ENCODE measurements at places on chromosomes 2 and 18.

- DNase-seq = no peak
Observed at GRCh38 chr2:10989782-10990181, 78.0 kb downstream of the KCNF1 start.

DNA sequence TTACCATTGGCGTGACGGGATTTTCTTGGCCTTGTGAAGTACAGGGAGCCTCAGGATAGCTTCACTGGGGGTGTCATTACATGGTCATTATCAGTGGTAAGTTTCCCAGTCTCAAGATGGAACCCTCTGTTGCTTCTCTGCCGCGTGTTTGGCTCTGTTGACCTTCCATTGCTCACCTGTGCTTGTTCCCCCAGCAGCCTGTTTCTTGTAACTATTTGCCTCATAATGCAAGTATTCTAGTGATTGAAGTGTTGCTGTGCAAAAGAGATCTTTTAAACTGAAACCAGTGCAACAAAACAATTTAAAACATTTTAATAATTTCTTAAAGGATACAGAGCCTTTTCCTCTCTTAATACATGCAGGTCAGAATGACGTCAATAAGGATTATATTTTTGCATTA, 24.6 kb downstream of the PRKCE start:
- no peak for DNase-seq

GRCh38 chr18:13700153-13700552, 26.2 kb downstream of the FAM210A start:
- DNase-seq = no peak

DNA sequence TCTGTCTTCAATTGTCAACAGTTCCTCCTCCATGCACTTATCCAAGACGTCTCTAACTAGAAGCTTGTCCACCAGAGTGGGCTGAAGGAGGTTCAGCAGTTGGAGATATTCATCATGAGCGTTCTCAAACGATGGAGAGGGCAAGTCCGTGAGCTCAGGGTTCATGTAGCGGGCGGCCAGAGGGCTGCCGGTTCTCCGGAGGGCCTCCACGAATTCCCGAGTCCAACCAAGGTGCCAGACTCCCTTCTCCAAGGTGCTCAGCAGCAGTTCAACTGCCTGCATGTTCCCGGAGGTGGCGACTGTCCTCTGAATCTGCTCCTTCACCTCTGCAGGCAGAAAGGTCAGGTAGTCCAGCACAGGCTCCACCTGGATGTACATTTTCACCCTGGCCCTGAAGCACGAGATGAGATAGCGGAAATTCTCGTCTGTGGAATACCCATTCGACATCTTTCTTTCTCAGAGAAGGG, 590 bp downstream of the IFIH1 start:
- DNase-seq = no peak

DNA sequence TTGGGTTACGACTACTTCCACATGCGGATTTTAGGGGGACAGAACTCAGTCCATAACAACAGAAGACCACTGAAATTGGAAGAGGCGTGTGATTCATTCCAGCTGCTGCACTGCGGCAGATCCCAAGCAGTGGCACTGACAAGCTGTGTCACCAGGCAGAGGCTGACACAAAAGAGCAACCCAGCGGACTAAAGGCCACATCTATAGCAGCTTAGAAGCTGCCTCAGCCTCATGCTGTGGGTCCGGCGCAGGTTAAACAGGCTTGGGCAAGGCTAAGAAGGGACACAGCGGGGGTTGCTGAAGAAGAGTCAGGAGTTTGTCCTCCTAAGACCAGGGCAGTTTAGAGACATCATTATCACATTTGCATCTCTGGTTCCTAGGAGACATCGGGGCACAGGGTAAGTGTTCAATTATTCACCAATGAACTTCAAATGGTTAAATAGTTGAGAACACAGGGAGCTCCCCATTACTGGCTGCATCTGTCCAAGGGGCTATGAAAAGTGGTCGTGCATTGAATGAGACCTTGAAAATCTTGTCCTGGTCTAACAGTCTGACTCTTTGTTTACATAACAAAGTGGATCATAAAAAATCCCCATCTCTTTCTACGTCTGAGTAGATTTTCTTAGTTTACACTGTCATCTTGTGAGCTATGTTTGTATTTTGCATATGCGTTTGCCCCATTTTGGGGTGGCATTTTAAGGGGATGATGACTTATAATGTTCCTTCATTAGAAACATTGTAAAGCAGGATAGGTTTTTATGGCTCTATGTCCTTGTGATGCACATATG, 162.3 kb upstream of the TRIB2 start:
- DNase-seq = no peak

GRCh38 chr2:63058921-63059792, 8.5 kb downstream of the OTX1 start:
- DNase-seq = no peak

Measured in activated CD4-positive, alpha-beta T cell treated with anti-CD3 and anti-CD28 coated beads, Interleukin-2, amount 50 U/mL, for 24 hours (primary cell).